SJCRH30 (cell line): ENCODE measurements at places on chromosomes 6 and 20. TPM values are rescaled to one million over a fixed set of nuclear protein-coding genes. Genes with fewer than 3 reads are reported as not detected.
A peak's percentile ranks its signal among the peaks of the same experiment; 100 is the strongest.

DNA sequence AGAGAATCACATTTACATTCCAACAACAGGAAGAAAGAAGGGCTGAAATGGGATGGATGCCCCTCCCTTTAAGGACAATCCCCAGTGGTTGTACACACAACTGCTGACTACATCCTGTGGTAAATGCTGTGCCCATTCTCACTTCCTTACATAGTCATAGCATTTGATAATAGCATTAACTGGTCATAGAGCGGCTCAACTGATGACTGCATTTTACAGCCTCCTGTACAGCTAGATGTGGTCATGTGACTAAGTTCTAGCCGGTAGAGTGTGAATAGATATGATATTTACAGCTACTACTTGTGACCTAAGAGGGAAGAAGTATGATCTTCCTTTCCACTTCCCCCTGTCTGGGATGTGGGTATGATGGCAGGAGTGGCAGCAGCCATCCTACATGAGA lies 24.7 kb downstream of the KCNK17 start:
- no peak overlapping the region for H3K27ac ChIP-seq
- H3K27me3 ChIP-seq: peaks cover 6% of the 10 kb centered on the region; the same call in 1 of the 2 replicates
- no peaks in the 10 kb centered on the region for H3K36me3 ChIP-seq
- no peak overlapping the region for H3K4me3 ChIP-seq

DNA sequence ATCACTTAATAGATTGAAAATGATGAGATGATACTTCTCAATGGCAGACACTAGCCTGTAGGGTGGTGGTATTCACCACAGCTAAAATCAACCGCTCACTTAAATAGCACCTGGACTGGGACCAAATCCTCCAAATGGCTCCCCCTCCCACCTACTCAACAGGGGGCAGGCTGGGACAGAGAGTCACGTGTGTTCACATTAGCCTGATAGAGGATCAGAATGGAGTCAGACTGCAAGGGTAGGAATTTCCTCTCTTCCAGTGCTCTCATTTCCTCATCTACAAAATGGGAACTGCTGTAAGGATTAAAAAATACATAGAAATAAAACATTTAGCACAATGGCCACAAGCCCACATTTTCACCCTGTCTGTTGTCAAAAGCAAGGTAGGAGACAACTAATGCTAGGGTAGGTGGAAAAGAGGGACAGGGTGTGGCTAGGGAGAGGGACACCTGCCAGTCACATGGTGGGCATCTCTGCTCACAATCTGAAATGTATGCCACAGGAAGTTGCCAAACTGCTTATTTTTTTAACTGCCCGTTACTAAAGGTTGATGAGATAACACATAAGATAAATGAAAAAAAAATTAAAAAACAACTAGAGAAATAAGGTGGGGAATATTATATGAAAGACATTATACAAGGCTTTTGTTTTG lies 55.3 kb downstream of the BACH2 start:
- H3K27me3 ChIP-seq: no peaks in the 10 kb centered on the region
- DNase-seq: peak; percentile 20
- H3K36me3 ChIP-seq: no peaks in the 10 kb centered on the region
- H3K4me3 ChIP-seq: no peak overlapping the region

GRCh38 chr20:34566978-34567891 lies 8.7 kb downstream of the MAP1LC3A start:
- no peak overlapping the region for H3K4me3 ChIP-seq
- H3K27me3 ChIP-seq: no peaks in the 10 kb centered on the region
- no peak for DNase-seq
- no peaks in the 10 kb centered on the region for H3K4me1 ChIP-seq
- no peaks in the 10 kb centered on the region for H3K36me3 ChIP-seq

GRCh38 chr6:144660561-144661115 lies 375.5 kb downstream of the UTRN start:
- peak overlapping the region; percentile 53; the same call in 1 of the 2 replicates for H3K27ac ChIP-seq
- no peaks in the 10 kb centered on the region for H3K36me3 ChIP-seq
- H3K4me3 ChIP-seq: peak overlapping the region; percentile 50
- H3K27me3 ChIP-seq: no peaks in the 10 kb centered on the region
- peak; percentile 26 for DNase-seq
- peaks cover 36% of the 10 kb centered on the region for H3K4me1 ChIP-seq

DNA sequence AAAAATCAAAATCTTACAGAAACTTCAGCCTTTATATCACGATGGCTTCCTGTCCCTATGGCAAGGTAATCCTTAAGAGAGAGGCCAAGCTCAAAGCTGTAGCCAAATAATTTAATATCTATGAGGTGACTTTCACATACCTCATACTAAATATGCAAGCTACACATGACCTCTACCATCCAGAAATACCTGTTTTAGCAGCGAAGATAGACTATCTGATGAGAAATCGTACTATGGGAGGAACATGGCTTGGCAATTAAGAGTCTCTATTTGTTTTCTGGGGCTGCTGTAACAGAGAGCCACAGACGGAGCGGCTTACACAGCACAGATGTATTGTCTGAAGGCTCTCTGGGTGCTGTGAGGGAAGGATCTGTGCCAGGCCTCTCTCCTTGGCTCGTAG lies 31.0 kb upstream of the SALL4 start:
- no peaks in the 10 kb centered on the region for H3K36me3 ChIP-seq
- no peak for DNase-seq
- H3K27ac ChIP-seq: no peak overlapping the region
- H3K4me3 ChIP-seq: no peak overlapping the region

GRCh38 chr6:109304284-109305015 lies 77.8 kb downstream of the CD164 start:
- H3K27me3 ChIP-seq: no peaks in the 10 kb centered on the region
- no peak overlapping the region for H3K4me3 ChIP-seq
- no peak for DNase-seq
- H3K36me3 ChIP-seq: no peaks in the 10 kb centered on the region
- peaks cover 4% of the 10 kb centered on the region for H3K4me1 ChIP-seq

GRCh38 chr20:18031888-18032509 lies 25.7 kb downstream of the OVOL2 start:
- H3K27me3 ChIP-seq: no peaks in the 10 kb centered on the region
- H3K4me1 ChIP-seq: no peaks in the 10 kb centered on the region
- no peak overlapping the region for H3K27ac ChIP-seq
- H3K36me3 ChIP-seq: no peaks in the 10 kb centered on the region
- no peak for DNase-seq

- peaks cover 9% of the 10 kb centered on the region; the same call in 1 of the 2 replicates for H3K27me3 ChIP-seq
- no peak overlapping the region for H3K27ac ChIP-seq
- H3K4me3 ChIP-seq: no peak overlapping the region
- no peaks in the 10 kb centered on the region for H3K36me3 ChIP-seq
- peaks cover 8% of the 10 kb centered on the region for H3K4me1 ChIP-seq
Observed at GRCh38 chr20:51457533-51457932, 85.0 kb downstream of the NFATC2 start.

DNA sequence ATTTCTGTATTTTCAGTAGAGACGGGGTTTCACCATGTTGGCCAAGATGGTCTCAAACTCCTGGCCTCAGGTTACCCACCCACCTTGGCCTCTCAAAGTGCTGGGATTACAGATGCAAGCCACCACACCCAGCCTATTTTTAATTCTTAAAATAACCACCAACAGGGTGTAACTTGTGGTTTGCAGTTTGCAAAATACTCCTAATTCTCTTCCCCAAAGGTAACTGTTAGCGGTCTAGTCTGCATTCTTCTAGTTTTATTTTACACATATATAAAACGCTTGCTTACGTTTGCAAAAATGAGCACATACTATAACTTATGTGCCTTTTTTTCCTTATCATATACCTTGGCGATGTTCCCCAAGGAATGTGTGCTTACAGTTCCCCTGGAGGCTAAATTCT lies 25.6 kb upstream of the CHMP4B start:
- no peak for DNase-seq
- no peaks in the 10 kb centered on the region for H3K27me3 ChIP-seq
- H3K4me1 ChIP-seq: peaks cover 6% of the 10 kb centered on the region; the same call in 1 of the 2 replicates
- no peak overlapping the region for H3K27ac ChIP-seq
- H3K36me3 ChIP-seq: no peaks in the 10 kb centered on the region

GRCh38 chr6:167350731-167351655 lies 26.1 kb downstream of the TTLL2 start:
- peaks cover 4% of the 10 kb centered on the region; the same call in 1 of the 2 replicates for H3K27me3 ChIP-seq
- H3K4me1 ChIP-seq: no peaks in the 10 kb centered on the region
- H3K36me3 ChIP-seq: no peaks in the 10 kb centered on the region
- H3K27ac ChIP-seq: peak overlapping the region; percentile 4; the same call in 1 of the 2 replicates
- peak; percentile 87 for DNase-seq

- H3K4me1 ChIP-seq: no peaks in the 10 kb centered on the region
- no peaks in the 10 kb centered on the region for H3K36me3 ChIP-seq
- no peak overlapping the region for H3K4me3 ChIP-seq
- H3K27ac ChIP-seq: no peak overlapping the region
Observed at GRCh38 chr6:13435477-13436246, 51.7 kb downstream of the GFOD1 start.

DNA sequence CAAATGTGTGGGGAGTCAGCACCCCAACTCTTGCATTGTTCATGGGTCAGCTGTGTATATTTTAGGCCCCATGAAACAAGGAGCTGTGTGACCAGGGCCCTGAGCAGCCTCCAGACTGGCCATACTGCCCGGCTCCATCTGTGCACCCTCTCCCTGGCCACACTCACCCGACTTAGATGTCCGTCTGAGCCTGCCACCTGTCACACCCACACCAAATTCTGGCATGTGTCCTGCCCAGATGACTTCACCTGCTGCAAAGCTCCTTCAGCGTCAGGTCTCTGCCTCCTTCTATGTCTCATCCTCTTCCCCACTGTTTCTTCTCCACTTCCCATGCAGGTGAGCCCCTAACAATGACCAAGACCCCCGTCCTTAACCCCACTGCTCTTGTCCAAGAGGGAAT lies 88.1 kb upstream of the THBS2 start:
- H3K27me3 ChIP-seq: no peaks in the 10 kb centered on the region
- 0 out of 2 replicates have a peak, but pooled peaks cover 6% of the 10 kb centered on the region for H3K4me1 ChIP-seq
- H3K36me3 ChIP-seq: no peaks in the 10 kb centered on the region
- H3K27ac ChIP-seq: no peak overlapping the region
- H3K4me3 ChIP-seq: no peak overlapping the region
- no peak for DNase-seq

The OPRL1 gene
- total RNA-seq: 0.28 and 0.43 TPM in 2 replicates

The TFAP2D gene
- total RNA-seq: not detected in 2 replicates

The OPRM1 gene
- not detected in 2 replicates for total RNA-seq

The UBR2 gene
- total RNA-seq: 26.1 and 27.4 TPM in 2 replicates

The CFB gene
- not detected in 2 replicates for total RNA-seq

The OR2B3 gene
- not detected in 2 replicates for total RNA-seq

The SSTR4 gene
- total RNA-seq: not detected in 2 replicates

The TNFRSF21 gene
- total RNA-seq: 23.0 and 25.1 TPM in 2 replicates

The SIRPD gene
- total RNA-seq: not detected in 2 replicates

The MEI4 gene
- not detected in 2 replicates for total RNA-seq

The C6orf15 gene
- total RNA-seq: 2.3 and 3.4 TPM in 2 replicates

The HLA-DQA2 gene
- total RNA-seq: not detected in 2 replicates
